ENCODE measurements at places on chromosomes 5 and 9.

DNA sequence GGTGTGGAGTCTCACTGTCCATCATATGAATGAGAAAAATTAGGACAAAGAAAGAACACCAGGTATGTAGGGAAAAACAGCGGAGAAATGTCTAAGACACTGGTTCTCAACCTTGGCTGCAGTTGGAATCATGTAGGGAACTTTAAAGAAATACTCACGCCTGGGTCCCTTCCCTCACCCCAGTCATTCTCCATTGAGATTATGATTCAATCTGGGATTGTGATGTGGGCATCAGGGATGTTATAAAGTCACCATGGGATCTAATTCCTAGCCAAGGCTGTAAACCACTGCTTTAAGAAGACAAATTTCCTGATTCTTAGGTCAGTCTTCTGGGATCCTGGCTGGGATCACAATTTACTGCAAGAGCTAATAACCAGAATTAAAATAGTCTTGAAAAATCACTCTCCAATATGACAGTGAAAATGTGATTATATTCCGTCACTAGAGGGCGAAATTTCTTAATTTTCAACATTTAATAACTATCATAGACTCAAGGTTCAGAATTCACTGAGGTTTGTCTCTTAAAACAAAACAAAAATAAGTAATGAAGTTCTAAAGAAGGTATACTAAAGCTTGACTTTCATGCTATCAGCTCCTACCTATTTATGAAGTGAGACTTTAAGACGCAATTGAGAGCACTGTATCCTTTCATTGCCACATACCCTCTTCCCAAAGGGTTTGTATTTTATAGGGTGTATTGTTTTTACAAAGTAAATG lies 60.5 kb downstream of the GLDC start:
- DNase-seq = no peak

- DNase-seq = no peak
Measured at GRCh38 chr9:33263131-33264002, 1.1 kb downstream of the BAG1 start.

GRCh38 chr5:16457451-16457850 lies 8.1 kb downstream of the ZNF622 start:
- DNase-seq = no peak

DNA sequence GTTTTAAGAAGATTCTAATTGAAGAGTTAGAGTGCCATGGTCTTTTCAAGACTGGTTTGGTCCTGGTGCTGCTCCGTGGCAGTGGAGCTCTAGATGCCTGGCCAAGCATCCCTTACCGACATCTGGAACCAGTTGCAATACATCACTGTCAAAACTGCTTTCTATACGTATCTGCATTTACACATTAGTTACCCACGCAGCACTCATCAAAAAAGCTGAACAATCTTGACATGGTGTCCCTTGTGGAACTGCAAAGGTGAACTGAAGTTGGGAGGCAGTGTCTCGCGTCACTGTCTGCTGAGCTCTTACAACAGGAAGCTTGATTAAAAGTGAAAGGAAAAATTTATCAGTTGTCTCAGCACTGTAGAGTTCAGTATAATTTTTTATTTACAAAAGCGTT lies 82.6 kb downstream of the PBX3 start:
- DNase-seq = no peak

GRCh38 chr5:32258424-32258823 lies 54.3 kb downstream of the MTMR12 start:
- no peak for DNase-seq

- no peak for DNase-seq
Measured at GRCh38 chr5:114184006-114184405, 177.9 kb upstream of the KCNN2 start.

GRCh38 chr9:112020680-112021596 lies 124.3 kb downstream of the UGCG start:
- DNase-seq = no peak

GRCh38 chr5:90558344-90559192 lies at the start of gene ADGRV1:
Gene ADGRV1, plus strand, starts transcription at chr5:90558797. Its CDS starts 99 bp downstream, at chr5:90558896.
- peak; percentile 92 for DNase-seq

DNA sequence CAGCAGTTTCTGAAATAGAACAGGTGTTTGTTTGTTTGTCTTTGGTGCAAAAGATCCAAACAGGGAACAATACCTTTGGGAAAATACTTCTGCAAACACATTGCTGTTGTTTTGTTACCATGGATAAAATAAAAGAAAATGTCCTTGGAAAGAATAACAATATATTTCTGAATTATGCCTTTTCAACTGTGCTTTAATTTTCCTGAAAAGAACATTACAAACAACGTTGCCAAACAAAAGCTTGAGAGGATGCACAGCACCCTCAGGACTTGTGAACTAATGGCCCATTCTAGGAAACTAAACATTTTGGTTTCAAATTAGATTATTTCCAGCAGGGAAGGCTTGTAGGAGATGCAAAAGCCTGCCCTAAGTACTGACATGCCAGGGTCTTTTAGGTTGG lies 967.2 kb downstream of the TLE4 start:
- no peak for DNase-seq

- no peak for DNase-seq
Measured at GRCh38 chr9:3931058-3931457, 368.8 kb downstream of the GLIS3 start.

DNA sequence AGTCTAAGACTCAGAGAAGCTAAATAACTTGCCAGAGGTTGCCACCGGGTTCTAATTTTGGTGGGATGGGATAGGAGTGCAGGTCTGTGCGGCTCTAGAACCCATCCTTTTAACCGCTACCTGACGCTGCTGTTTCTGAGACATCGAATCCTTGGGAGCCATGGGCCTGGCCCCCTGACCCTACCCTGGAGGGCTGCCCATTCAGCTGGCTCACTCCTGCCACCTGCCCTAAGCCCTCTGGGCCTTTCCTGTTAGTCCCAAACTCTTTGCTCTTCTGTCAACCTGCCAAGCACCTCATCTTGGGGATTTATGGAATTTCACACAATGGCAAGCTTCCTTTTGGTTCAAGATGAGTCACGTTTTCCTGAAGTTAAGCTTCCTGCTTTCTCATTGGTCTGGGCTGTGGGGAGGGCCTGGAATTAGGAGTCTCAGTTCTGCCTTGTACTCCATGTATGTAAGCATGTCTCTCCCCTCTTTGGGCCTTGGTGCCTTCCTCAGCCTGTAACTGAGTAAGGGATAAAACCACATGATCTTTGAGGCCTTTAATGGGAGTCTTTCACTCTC lies 26.6 kb downstream of the ENHO start:
- DNase-seq = no peak

GRCh38 chr5:126422994-126423788 lies at the start of gene GRAMD2B:
Gene GRAMD2B, plus strand, starts transcription at chr5:126423409. Its CDS starts 198 bp downstream, at chr5:126423607.
- no peak for DNase-seq

- DNase-seq = no peak
Measured at GRCh38 chr5:128252196-128252595, 168.6 kb downstream of the SLC12A2 start.

GRCh38 chr5:150486402-150487198 lies 21.3 kb upstream of the NDST1 start:
- peak; percentile 72 for DNase-seq

DNA sequence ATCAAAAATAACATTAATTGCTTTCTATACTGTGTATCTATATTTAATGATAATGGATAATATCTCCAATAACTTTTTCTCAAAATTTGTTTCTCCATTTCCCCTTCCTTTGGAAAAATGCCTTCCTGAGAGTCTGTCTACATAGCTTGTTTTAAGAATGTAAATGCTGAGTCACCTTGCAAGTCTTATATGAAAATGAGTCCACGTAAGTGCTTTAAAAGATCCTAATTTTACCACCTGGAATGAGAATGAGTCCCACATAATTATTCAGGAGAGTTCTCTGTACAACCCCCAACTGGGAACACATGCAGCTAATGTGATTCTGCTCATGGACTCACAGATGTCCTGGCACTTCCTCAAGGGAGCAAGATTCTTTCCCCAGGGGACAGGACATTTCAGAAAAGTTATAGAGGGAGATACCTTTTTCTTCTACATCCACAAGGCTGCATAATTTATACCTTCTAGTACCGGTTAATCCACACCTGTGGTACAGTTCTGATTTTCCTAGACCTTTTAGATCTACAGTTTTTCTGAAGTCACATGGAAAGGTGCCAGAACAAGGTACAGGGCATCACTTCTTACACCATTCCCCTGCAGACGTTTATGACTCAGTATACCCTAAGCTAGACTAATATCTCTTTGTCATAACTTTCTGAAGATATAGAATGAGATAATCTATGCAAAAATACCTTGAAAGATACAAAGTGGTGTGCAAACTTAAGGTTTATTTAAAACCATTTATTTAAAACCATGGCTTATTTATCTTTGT lies 314.1 kb downstream of the CETN3 start:
- DNase-seq = no peak

GRCh38 chr9:4762886-4763541 lies 22.0 kb upstream of the AK3 start:
- DNase-seq = no peak

DNA sequence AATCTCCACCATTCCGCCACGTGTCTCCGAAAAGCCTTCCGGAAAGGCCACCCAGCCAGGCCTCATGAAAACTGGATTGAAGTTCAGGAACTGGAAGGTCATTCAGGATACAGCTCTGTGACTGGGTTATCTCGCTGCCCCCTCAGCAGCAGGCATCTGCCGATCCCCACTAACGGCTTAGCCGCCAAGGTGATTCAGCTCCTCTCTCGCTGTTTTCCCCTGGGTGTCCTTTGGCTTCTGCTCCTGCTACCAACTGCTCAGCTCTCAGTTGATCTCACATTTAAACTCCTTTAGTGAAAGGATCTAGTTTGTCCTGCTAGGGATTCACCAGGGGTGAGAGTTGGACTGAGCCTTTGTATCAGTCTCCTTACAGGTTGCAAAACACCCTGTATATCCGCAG lies 2.2 kb upstream of the GDNF start:
- DNase-seq = no peak

DNA sequence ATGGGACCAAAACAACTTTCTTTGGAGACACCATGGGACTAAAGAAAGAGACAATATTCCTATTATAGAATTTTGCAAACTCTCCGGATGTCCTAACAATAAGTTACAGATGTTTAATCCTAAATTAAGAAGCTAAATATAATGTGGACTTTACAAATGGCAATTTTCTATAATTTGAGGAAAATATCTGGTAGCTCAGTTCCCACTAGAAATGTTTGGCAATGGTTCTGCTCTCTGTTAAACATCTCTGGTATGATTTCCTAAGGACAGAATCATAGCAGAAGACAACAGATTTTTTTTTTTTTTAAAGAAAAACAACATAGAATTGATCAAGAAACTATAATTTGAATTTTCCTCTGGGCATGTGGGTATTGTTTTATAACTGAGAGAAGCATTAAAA lies 232.8 kb downstream of the ENC1 start:
- no peak for DNase-seq

GRCh38 chr5:149379177-149379761 lies at the start of gene IL17B:
Gene IL17B, minus strand, starts transcription at chr5:149379292. Its CDS starts 67 bp downstream, at chr5:149379225.
- no peak for DNase-seq

DNA sequence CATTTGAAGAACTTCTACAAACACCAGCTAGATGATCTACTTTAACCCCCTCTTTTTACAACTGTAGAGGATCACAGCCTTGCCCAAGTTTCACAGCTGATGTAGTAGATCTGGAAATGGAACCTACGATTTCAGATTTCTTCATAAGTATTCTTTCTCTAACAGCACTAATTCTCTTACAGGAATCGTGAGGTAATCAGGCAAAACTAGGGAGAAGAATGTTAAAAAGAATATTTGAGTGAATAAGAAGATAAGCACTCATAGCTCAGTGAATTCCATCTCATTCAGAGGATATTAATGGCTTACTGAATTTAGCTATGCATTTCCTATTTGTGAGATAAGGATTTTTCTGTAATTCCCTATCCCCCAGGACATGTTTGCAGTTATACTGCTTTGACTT lies 42.1 kb downstream of the NADK2 start:
- DNase-seq = no peak

- DNase-seq = no peak
Measured at GRCh38 chr5:14036947-14037346, 92.5 kb upstream of the DNAH5 start.

DNA sequence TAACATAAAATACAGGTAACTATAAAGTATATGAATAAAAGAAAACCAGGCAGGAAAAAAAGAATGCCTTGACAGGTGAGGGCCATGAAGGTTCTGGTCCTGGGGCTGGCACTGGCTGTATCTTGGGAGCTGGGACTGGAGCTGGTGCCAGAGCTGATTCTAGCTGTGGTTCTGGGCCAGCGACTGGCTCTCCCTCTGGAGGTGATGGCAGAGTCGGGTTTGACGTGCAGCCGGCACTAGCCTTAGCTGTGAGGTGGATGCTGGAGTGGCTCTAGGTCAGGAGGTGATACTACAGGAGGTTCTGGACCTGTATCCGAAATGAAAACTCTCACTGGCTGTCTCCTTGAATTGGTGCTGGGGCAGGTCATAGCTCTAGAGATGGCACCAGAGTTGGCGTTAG lies 22.3 kb downstream of the OBP2B start:
- no peak for DNase-seq

DNA sequence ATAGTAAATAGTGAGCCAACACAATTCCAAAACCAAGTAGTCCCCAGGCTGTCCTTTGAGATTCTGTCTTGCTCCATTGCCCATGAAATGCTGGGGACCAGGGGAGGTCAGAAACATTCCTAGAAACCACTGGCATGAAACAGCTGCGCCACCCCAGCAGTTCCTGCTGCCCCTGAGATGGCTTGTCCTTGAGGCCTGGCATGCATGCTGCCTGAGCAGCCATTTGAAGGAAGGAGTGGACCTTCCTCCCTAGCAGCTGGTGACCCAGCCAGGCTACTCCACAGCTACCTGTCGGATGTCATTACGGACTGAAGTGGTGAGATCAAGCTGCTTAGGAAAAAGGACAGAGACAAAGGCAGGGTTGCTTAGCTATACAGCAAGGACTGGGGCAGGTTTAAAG lies 260.6 kb downstream of the DENND1A start:
- no peak for DNase-seq

DNA sequence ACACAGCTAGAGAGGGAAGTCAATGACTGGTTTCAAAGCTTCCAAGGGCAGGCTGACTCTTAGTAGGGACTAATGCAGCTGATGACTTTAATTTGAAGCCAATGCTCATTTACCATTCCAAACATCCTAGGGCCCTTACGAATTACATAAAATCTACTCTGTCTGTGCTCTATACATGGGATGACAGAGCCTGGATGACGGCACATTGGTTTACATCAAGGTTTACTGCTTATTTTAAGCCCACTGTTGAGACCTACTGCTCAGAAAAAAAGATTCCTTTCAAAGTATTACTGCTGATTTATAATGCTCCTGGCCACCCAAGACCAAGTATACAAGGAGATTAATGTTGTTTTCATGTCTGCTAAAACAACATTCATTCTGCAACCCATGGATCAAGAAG lies 74.1 kb downstream of the DAP start:
- DNase-seq = no peak

DNA sequence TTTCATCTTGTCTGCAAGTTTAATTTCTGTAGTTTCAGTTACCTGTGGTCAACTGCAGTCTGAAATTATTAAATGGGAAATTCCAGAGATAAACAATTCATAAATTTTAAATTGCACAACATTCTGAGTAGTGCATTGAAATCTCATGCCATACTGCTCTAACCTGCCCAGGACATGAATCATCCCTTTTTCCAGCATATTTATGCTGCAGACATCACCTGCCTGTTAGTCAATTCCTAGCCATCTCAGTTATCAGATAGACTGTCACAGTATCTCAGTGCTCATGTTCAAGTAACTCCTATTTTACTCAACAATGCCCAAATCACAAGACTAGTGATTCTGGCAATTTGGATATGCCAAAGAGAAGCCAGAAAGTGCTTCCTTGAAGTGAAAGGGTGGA lies 223.0 kb upstream of the GRIA1 start:
- DNase-seq = no peak
